ENCODE measurements at places on chromosomes 4 and X.

DNA sequence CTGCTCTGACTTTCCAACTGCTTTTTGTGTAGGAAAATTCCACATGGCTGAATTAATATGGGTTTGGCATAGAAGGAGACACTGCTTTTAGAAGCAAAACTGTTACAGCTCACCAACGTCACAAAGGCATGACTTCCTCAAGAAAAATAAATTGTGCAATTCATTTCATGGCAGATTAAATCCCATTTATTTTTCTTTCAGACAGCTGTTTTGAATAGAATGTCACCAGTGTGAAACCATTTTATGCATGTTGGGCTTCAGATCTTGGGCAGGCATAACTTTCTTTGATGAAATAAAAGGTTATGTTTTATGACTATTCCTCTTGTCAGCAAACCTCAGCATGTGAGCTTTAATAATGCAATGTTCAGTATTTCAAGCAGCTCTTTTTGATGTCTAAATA, 542.8 kb downstream of the GALNTL6 start:
- DNase-seq = no peak

DNA sequence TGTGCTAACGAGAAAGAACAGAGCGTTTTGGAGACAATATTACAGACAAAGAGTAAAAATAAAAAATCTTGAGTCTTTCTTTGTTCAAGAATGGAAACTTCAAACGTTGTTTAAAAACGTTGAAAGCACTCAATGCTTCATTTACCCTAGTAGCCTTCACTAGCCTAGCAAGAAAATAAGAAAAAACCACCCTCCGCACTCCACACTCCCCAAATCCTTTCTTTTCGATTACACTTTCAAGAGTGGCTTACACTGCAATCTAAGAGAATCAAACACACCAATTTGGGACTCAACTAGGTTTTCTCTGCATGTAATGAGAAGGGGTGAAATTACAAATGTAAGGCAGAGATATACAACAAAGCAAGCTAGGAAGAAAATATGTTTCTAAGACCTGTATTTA, 4.7 kb downstream of the TMSB4X start:
- no peak for DNase-seq

DNA sequence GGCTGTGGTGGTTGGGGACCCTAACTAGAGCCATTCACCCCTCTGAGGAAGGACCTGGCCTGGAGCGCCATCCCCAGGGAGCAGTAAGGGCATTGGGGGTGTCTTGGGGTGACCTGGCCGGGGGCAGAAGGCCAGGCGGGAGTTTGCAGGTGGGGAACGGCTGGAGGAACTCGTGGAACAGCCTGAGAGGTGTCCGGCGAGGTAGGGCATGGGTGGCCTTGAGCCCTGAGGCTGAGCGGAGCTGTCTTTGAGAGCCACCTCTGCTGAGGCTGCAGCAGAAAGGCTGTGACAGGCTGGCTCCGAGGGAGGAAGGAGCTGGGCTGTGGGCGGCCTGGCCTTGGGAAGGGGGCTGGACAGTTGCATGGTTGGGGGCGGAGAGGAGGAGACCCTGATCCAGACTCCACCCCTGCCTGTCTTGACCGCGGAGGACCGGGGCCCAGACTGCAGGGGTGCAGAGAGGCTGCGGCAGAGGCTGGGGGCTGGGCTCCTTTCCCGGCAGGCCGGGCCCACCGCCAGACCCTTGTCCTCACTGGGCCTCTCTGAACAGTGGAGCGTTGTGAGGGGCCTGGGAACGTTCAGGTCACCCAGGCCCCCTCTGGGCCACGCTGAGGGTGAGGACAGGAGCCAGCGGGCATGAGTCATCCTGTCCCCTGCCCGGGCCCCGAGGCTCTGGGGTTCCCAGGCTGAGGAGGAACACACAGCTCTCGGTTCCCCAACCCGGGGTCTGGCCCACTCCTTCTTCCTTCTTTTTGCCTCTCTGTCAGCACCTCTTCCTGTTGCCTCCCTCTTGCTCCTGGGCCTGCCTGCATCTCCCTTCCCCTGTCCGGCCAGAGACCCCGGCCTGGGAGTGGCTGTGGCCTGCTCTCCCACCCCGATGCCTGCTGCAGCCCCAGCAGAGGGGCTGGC, 8.1 kb downstream of the SH3BP2 start:
- no peak for DNase-seq

- DNase-seq = no peak
Measured at GRCh38 chr4:8560265-8561047, 19.7 kb upstream of the GPR78 start.

- no peak for DNase-seq
Measured at GRCh38 chrX:87664381-87664780, 146.8 kb downstream of the KLHL4 start.

- no peak for DNase-seq
Measured at GRCh38 chr4:601612-602558, 23.5 kb upstream of the PDE6B start.

- DNase-seq = no peak
Measured at GRCh38 chr4:81965454-81965853, 408.3 kb downstream of the HNRNPD start.

DNA sequence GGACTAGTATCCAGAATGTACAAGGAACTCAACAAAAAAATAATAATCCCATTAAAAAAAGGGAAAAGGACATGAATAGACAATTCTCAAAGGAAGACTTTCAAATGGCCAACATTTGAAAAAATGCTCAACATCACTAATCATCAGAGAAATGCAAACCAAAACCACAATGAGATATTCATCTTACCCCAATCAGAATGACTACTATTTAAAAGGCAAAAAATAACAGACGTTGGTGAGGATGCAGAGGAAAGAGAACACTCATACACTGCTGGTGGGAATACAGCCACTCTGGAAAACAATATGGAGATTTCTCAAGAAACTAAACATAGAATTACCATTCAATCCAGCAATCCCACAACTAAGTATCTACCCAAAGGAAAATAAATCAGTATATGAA, 133.1 kb downstream of the KDR start:
- no peak for DNase-seq

DNA sequence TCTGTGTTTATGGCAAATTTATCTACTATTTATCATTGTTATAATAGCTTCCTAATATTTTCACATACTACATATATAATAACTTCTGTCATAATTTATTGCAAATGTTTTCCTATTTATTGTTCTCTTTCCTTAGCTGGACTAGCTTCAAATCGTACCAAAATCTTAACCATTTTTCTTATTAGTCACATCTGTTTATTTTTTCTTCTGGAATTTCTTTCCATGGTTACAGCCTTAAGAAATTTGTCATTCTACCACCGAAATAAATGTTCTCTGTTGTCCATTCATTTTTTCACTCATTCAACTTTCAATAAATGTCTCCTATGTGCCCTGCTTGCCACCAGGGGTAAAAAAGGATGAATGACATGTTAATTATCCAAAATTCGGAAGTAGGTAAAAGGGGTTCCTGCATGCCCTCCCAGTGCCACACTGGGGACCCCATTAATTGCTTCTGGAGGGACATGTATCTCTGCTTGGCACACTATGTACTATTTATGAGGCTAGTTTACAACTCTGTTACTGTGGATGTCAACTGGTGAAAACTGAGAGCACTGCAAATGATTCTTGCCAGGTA, 182.1 kb downstream of the SH3KBP1 start:
- DNase-seq = no peak

DNA sequence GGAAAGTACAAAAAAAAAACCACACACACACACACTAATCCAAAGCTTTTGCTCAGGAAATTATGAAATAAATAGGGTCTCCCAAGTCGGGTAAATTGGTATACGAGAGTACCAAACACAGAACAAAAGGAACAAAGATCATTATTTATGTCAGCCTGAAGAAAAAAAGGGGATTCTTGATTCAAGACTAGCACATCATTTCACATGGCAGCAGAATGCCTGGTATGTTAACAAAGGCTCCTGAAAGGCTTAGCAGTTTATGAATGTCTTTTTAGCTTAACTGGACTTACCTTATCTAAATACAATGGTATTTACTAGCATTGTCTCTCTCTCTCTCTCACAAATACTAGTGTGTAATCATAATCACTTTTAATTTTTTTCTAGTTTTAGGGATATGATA, 11.3 kb downstream of the RAP2C start:
- no peak for DNase-seq
